ENCODE measurements at places on chromosomes 4 and X.

DNA sequence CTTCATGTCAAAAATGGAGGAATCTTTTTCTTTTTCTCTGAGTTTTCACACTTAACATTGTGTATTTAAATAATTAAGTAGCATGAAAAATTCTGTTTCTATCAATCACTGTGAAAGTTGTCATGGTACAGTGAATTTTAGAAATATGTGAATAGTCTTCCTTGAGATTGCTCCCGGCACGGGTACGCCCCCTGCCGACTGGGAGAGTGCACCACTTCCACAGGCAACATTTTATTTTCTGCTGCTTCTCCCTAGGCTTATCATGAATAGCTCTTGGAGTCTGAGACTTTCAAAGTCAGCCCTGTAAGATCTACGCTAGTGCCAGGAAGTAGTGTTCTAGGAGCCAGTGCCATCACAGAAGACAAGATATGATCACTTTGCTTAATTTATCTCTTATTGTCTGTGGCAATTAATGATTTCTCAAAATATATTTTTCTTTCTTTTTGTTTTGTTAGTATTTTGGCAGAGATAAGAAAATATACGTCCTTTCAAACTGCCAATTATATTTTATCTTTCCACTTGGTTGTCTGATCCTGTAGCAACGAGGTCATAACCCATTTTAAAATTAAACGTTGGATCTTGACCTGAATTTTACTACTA, 763.8 kb upstream of the AADAT start:
- no peak for DNase-seq

- no peak for DNase-seq
Observed at GRCh38 chrX:124208660-124209059, 123.8 kb upstream of the TEX13D start.

DNA sequence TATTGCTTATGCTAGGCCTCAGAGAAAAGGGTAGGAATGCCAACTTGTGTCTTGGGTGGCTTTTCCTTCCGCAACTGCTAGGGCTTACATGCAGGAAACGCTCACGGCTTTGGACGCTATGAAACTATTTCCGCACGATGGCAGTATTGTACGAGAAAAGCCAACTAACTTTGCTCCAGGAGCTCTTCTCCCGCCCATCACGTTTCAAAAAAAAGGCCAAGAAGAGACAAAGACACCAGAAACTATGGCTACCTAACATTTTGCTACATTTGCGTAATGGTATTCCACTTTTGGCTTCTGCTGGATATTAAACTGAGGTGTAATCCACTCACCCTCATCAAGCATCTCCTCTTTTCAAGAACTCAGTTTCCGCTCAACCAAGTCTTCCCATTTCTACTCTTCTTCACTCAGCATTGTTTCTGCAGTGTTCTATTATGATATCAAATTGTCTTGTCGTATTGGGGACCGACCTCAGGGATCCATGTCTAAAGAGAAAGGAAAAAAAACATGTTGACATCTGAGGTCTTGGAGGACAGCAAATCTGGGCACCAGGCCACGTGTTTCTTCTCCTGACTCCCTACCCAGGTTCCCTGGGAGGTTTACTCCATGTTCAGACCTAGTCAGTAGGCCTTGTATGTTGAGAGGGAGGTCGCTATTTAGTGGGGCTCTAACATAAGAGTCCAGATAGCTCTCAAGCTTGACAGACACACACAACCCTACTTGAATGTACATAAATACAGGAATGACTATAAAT, 239.4 kb upstream of the STK26 start:
- DNase-seq, result no peak

- DNase-seq, result no peak
Observed at GRCh38 chrX:13473442-13474163, 95.8 kb upstream of the EGFL6 start.

DNA sequence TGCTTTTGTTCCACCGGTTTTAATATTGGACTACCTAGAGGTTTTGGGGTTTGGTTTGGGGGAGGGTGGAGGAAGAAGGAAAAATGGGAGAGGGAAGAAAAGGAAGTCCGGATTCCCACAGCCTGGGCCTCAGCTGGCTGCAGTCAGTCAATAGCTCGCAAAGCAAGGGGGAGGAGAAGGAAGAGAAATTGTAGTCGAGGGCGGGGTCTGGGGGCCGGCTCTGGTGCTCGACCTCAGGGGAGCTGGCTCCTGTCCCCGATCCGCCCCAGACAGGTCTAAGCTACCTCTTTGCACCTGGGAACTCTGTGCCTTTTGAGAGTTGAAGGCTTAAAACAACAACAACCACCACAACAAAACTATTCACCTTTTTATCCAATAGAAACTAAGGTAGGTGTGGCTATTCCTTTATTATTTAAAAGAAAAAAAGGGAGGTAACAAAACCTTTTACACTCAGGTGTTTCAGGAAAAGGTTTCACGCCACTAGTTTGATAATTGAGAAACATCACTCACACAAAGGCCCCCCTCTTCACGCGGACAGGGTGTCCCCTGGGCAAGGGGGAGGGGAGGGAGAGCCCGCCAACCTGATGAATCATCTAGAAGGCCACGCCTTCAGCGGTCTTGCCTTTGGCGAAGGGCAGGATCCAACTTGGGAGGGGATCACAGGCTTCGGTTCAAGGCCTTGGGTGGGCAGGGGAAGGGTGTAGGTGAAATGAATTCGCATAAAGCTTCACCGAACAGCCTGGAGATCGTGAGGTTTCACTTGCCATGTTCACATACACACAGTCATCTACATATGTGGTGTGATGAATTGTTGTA, 1.6 kb upstream of the LNX1 start:
- DNase-seq, result peak; percentile 91

Measured in NCI-H774 (cell line).